ENCODE measurements at places on chromosomes 16 and 17. TPM values are rescaled to one million over a fixed set of nuclear protein-coding genes. Genes with fewer than 3 reads are reported as not detected.

DNA sequence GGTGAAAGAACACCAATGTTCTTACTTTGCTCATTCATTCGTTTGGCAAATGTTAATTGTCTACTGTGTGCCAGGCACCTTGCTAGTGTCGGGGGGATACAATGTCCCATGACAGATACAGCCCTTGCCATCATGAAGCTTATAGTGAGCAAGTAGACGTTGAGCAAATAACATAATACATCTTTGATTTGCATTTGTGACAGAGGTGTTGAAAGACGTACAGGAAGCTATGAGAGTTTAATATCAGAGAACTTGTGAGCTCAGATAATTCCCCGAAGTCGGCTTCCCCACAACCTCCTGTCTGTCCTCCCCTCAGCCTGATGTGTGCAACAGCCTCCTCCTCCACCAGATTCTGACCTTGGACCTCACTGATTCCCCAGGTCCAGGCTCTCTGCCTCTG lies 138.0 kb upstream of the SDK2 start:
- DNase-seq, result no peak

DNA sequence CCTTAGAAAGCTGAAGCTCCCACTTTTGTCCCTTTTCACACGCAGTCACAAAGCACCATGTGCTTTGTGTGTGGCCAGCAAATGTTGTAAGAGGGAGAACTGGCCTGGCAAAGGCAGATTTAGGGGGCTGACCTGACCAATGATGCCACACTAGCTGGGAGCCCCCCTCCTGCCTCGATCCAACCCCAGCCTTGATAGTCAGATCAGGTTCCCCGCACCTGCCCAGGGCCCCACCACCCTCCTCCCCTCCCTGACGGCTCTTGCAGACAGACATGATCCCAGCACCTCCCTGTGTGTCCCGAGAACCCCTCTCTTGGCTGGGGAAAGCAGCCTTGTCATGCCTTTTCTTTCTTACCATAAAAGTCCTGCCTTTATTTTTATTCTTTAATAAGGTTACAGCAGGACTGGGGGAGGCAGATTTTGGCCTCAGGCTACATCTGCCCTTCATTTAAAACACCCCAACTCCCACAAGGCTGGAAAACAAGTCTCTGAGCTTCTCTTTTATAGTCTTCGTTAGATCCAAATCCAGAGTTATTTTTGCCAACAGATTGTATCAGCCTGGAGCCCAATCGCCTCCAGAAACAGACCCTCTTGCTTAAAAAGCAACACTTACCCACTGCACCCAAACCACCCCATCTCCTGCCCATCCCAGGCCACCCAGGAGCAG lies 201.8 kb upstream of the CDH5 start:
- DNase-seq, result no peak

- DNase-seq, result no peak
These were observed 25.0 kb downstream of the WNT9B start for GRCh38 chr17:46876353-46876887.

- no peak for DNase-seq
These were observed 25.3 kb downstream of the NXPH3 start for GRCh38 chr17:49600949-49601348.

Gene NOXO1
- 0.23 TPM for total RNA-seq

Gene KRTAP4-3
- total RNA-seq, result not detected

- no peak for DNase-seq
These were observed 9.2 kb upstream of the NFATC3 start for GRCh38 chr16:68075980-68076379.

Gene NOTUM
- total RNA-seq, result 0.90 TPM

Gene NPIPA8
- total RNA-seq, result not detected

- peak; percentile 87 for DNase-seq
These were observed 20.2 kb downstream of the CDK5RAP3 start for GRCh38 chr17:47990962-47991731.

Gene DOK4
- 36.5 TPM for total RNA-seq

GRCh38 chr17:76953946-76954345 lies 85.7 kb downstream of the MGAT5B start:
- DNase-seq, result no peak

GRCh38 chr16:89325861-89326471 lies 108.5 kb downstream of the ZNF778 start:
- peak; percentile 82 for DNase-seq

GRCh38 chr16:51500306-51500705 lies 349.2 kb upstream of the SALL1 start:
- DNase-seq, result peak; percentile 28

DNA sequence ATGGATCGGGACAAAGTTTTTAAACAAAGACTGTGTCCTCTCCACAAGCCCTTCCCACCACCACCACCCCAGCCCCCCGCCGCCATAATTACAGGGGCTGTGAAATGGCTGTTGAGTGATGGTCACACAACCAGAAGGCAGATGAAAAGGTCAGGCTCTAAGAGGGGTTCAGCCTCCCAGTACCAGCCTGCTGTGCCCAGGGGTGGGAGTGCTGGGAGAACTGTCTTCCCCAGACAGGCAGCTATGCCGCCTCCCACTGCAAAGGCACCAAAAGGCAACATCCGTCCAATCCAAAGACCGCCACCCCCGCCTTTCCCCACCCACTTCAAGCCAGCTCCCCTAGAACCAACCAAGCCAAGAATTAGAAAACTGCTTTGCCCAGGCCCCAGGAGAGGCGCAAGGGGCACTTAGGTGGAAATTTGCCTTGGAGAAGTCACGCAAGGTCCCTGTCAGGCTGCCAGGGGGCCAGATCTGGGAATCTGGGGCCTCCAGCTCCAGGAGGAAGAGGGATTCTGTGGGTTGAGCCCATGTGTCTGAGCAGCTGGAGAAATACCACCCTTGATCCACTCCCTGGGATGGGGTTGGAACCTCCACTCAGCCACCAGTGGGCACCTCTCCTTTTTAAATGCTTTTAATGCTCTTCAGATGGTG lies 14.4 kb downstream of the CARHSP1 start:
- no peak for DNase-seq

Gene CDRT15L2
- not detected for total RNA-seq

Measured in LHCN-M2 (cell line).